ENCODE measurements at places on chromosomes 1 and 21.
A peak's percentile ranks its signal among the peaks of the same experiment; 100 is the strongest.

- H3K27ac ChIP-seq, result no peak overlapping the region
- no peaks in the 10 kb centered on the region for H3K27me3 ChIP-seq
- no peak for DNase-seq
- no peaks in the 10 kb centered on the region for H3K36me3 ChIP-seq
- H3K4me3 ChIP-seq, result no peak overlapping the region
These were observed 109.5 kb upstream of the KIF26B start for GRCh38 chr1:245045087-245045881.

GRCh38 chr1:6991266-6991665 lies 206.0 kb downstream of the CAMTA1 start:
- no peaks in the 10 kb centered on the region for H3K4me1 ChIP-seq
- H3K27me3 ChIP-seq, result peaks cover 15% of the 10 kb centered on the region
- DNase-seq, result no peak
- H3K4me3 ChIP-seq, result no peak overlapping the region
- no peak overlapping the region for H3K27ac ChIP-seq

DNA sequence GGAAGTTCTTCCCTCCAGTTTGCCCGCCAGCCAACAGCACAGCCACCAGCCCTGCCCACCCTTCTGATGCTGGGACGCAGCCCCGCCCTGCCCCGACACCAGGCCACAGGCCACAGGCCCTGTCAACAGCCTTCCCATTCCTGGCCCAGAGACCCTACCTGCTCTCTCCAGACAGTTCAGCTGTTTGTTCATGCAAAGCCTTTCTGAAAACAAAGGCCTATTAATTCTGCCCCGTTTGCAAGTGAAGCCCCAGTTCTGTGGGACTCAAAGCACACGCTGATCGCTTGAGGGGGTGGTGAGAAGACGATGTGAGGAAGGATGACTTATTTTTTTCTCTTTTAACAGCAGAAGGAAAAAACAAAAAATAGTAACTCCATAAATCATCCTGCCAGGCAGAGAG lies 55.4 kb upstream of the KIF26B start:
- H3K4me1 ChIP-seq, result no peaks in the 10 kb centered on the region
- H3K27ac ChIP-seq, result no peak overlapping the region
- no peaks in the 10 kb centered on the region for H3K27me3 ChIP-seq

DNA sequence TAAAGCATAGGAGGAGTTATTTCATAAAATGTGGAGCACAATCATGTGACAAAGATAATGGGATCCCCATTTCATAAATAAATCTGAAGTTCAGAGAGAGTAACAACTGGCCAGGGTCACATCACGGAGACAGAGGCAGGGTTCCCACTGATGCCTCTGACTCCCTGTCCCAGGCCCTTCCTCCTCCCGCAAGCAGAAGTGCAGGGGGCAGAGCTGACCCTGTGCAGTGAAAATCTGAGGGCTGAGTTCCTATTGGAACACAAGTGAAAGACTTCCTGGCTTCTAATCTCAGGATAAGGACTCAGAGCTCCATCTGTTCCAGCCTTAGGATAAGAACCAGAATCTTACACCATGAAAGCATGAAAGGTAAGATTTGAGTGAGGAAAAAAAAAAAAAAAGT lies 22.0 kb downstream of the SELL start:
- H3K4me1 ChIP-seq, result peaks cover 50% of the 10 kb centered on the region
- H3K27me3 ChIP-seq, result no peaks in the 10 kb centered on the region
- no peak overlapping the region for H3K4me3 ChIP-seq
- DNase-seq, result no peak
- peak overlapping the region; percentile 39 for H3K27ac ChIP-seq
- H3K36me3 ChIP-seq, result peaks cover 41% of the 10 kb centered on the region

- H3K36me3 ChIP-seq, result no peaks in the 10 kb centered on the region
- no peak overlapping the region for H3K27ac ChIP-seq
- H3K4me1 ChIP-seq, result peaks cover 5% of the 10 kb centered on the region
- H3K27me3 ChIP-seq, result peaks cover 8% of the 10 kb centered on the region
- DNase-seq, result no peak
- H3K4me3 ChIP-seq, result no peak overlapping the region
These were observed 30.2 kb upstream of the CLDN14 start for GRCh38 chr21:36509973-36510664.

DNA sequence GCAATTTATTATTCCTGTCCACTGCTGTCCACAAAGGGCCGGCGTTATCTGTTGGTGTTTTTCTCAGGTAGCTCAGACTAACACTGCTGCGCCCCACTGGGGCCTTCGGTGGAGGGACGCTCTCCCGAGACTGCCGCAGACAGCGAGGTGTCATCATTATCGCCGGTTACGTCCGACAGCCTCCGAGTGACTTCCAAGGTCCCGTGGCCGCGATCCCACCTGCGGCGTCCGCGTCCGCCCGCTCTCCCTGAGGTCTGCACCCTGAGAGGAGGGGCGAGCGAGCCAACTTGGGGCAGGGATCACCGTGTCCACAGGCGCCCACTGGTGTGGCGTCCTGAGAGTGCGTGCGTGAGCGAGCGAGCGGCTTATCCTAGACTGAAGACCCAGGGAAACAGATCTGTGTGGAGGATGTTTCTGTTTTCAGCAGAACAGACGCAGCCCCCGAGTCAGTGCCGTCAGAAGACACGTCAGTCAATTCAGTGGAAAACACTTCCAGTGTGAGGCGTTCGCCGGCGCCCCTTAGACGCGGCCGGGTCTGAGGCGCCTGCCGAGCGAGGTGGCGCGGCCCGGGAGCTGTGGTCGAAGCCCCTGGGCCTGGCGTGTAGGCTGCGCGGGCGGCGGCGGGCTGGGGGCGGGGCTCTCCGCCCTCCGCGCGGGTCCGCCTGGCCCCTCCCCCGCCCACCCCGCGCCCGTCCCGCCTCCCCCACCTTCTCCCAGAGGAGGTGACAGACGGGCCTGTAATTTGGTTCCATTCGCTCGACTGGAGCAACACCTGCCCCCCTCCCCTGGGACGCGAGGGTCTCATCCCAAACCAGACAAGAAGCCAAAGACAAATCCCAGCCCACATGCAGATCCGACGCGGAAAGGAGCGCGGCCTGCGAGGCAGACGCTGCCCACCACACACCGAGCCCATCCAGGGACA lies 12.6 kb downstream of the NHLH2 start:
- H3K4me1 ChIP-seq, result peaks cover 2% of the 10 kb centered on the region
- no peak overlapping the region for H3K27ac ChIP-seq
- DNase-seq, result no peak
- no peaks in the 10 kb centered on the region for H3K36me3 ChIP-seq

- H3K27me3 ChIP-seq, result no peaks in the 10 kb centered on the region
- H3K4me1 ChIP-seq, result peaks cover 5% of the 10 kb centered on the region
- H3K36me3 ChIP-seq, result no peaks in the 10 kb centered on the region
- DNase-seq, result peak; percentile 57
These were observed 54.5 kb downstream of the GPR161 start for GRCh38 chr1:168082008-168082876.

DNA sequence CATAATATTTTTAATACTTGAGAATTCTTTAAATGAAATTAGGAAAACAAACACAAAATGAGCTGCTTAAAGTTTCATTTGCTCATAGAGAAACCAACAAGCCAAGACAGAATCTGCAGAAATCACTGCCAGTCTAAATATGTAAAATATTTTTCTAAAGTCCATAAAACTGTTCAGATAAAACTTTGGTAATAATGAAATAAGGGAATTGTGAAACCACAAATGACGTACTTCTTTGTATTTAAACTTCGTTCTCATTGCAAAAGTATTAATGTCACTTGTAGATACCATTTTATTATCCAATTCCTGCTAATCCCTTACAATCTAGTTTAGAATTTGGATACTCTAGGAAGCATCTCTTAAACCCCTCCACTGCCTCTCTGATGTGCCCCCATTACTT lies 234.5 kb upstream of the NEGR1 start:
- no peaks in the 10 kb centered on the region for H3K4me1 ChIP-seq
- H3K36me3 ChIP-seq, result no peaks in the 10 kb centered on the region
- no peak for DNase-seq
- H3K27me3 ChIP-seq, result no peaks in the 10 kb centered on the region
- no peak overlapping the region for H3K4me3 ChIP-seq
- H3K27ac ChIP-seq, result no peak overlapping the region

DNA sequence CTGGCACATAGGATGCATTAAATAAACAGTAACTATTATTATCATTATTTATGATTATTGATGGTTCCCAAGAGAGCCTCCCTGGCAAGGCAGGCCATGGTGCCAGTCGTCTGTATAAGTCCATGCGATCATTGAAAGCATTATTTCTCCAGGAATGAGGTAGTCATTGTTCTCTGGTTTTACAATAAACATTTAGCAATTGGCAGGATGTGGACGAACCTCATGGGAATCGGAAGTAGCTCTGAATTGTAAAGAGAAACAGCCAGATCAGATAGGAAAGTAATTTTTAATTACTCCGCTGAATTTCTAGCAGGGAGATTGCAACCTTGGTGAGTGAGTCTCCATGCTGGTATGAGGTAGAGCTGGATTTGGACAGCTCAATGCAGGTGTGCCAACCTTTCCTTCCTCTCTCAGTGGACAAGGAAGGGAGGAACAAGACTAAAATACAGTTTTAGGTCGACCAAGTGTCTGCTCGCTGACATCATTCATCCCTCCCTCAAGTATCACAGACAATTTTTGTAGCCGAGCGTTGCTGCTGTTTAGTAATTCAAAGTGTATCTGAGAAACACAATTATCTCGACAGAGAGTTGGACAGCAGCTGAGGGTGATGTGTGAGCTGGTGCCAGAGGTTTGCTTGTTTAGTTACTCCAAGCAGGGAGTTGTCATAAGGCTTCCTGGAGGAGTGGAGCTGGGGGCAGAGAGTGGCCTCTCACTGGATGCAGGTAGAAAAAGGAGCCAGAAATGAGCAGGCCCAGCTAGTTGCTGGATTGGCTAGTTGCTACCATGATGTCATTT lies 250.8 kb downstream of the KCNJ6 start:
- H3K27me3 ChIP-seq, result no peaks in the 10 kb centered on the region
- H3K4me3 ChIP-seq, result no peak overlapping the region

Measured in T-helper 2 cell treated with Interferon-gamma antibody and Interleukin-4, amounts not matched to agents 5 μg/mL and 100 μg/mL, for 36 hours (primary cell).